Muscle of leg (tissue), 16 donors: ENCODE measurements at places on chromosomes 1 and 21. TPM values are rescaled to one million over a fixed set of nuclear protein-coding genes. Genes with fewer than 3 reads are reported as not detected.

Gene COL9A2
- total RNA-seq, result 2.6 TPM

Gene L1TD1
- 0.84 TPM for total RNA-seq

Gene CAMK2N1
- total RNA-seq, result 1.7 TPM

Gene LRRC38
- 11.9 TPM for total RNA-seq

Gene SPRR2B
- not detected for total RNA-seq

Gene OR10J1
- not detected for total RNA-seq

Gene CLCA1
- total RNA-seq, result not detected

Gene SYT6
- 0.40 TPM for total RNA-seq

- H3K36me3 ChIP-seq, result no peaks in the 10 kb centered on the region
- no peak overlapping the region for H3K4me3 ChIP-seq
- H3K27ac ChIP-seq, result no peak overlapping the region
- H3K27me3 ChIP-seq, result no peaks in the 10 kb centered on the region
- H3K4me1 ChIP-seq, result peaks cover 9% of the 10 kb centered on the region
Measured at GRCh38 chr1:64892576-64893573, 73.5 kb downstream of the JAK1 start.

GRCh38 chr1:11780380-11781147, 18.6 kb downstream of the C1orf167 start:
- no peak for DNase-seq
- H3K27ac ChIP-seq, result no peak overlapping the region
- no peak overlapping the region for H3K4me3 ChIP-seq
- H3K4me1 ChIP-seq, result peaks cover 13% of the 10 kb centered on the region
- no peaks in the 10 kb centered on the region for H3K27me3 ChIP-seq

DNA sequence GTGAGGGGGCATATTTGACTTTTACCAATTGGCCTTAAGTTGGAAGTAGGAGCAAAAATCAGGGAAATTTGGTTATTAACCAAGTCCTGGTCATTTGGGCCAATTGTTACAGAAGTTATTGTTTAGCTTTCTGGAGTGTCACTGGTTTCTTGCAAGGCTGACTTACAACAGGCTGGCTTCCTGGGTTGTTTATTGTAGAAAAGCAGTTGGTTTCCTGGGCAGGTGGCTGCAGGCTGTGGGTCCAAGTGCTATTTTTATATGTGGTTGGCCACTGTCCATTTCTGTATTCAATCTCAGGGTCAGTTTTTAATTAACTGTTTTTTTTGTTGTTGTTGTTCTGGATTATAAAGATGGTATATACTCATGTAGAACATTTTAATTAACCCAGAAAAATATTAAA, 174.1 kb downstream of the KCNJ6 start:
- no peaks in the 10 kb centered on the region for H3K27me3 ChIP-seq
- H3K4me1 ChIP-seq, result peaks cover 18% of the 10 kb centered on the region
- DNase-seq, result no peak

DNA sequence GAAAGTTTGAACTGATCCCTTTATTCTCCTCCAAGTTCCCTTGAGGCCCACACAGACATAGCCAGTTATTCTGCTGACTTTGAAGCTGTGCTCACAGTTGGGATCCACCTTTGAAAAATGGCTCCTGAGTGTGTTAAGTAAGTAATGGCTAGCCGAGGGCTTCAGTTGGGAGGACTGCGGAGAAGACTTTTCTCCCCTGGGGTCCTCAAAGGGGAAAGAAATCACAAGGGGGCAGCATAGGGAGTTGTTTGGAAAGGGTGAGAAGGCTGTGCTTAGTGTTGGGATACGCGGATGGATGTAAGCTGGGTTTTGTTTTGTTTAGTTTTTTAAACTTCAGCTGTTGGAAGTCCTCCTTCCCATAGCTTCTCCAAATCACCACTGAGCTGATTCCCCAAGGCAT, 8.3 kb downstream of the PGM1 start:
- no peak overlapping the region for H3K4me3 ChIP-seq
- DNase-seq, result no peak
- H3K36me3 ChIP-seq, result no peaks in the 10 kb centered on the region
- H3K27me3 ChIP-seq, result no peaks in the 10 kb centered on the region
- H3K4me1 ChIP-seq, result no peaks in the 10 kb centered on the region

DNA sequence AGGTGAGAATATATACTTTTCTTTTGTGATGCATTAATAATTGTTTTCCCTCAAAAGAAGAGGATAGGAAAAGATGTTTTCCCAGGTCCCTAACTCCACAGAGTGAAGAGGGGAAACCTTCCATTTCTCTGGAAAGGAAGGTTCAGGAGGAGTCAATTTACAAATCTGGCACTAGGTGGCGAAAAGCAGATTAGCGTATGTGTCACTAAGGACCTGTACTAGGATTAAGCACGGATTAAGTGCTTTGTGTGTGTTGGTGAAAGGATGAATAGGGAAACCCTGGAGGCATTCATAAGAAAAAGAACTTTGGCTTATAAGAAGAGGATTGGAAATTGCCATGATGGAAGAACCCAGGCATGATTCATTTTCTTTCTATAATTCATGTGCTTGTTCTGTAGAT, 410.1 kb upstream of the PLXNA2 start:
- no peak for DNase-seq
- H3K27me3 ChIP-seq, result no peaks in the 10 kb centered on the region
- H3K36me3 ChIP-seq, result no peaks in the 10 kb centered on the region

- peak overlapping the region; percentile 47 for H3K27ac ChIP-seq
- peaks cover 13% of the 10 kb centered on the region for H3K4me1 ChIP-seq
- H3K4me3 ChIP-seq, result no peak overlapping the region
- H3K36me3 ChIP-seq, result no peaks in the 10 kb centered on the region
- peak; percentile 23 for DNase-seq
- no peaks in the 10 kb centered on the region for H3K27me3 ChIP-seq
Measured at GRCh38 chr1:226453015-226453704, 45.3 kb upstream of the PARP1 start.

- H3K4me1 ChIP-seq, result no peaks in the 10 kb centered on the region
- H3K27ac ChIP-seq, result no peak overlapping the region
- no peaks in the 10 kb centered on the region for H3K27me3 ChIP-seq
- no peaks in the 10 kb centered on the region for H3K36me3 ChIP-seq
Measured at GRCh38 chr1:214976665-214977064, 105.9 kb upstream of the KCNK2 start.

GRCh38 chr21:45385549-45386050, 19.4 kb upstream of the COL18A1 start:
- no peak for DNase-seq
- no peaks in the 10 kb centered on the region for H3K36me3 ChIP-seq
- peaks cover 37% of the 10 kb centered on the region for H3K4me1 ChIP-seq
- H3K27ac ChIP-seq, result no peak overlapping the region

DNA sequence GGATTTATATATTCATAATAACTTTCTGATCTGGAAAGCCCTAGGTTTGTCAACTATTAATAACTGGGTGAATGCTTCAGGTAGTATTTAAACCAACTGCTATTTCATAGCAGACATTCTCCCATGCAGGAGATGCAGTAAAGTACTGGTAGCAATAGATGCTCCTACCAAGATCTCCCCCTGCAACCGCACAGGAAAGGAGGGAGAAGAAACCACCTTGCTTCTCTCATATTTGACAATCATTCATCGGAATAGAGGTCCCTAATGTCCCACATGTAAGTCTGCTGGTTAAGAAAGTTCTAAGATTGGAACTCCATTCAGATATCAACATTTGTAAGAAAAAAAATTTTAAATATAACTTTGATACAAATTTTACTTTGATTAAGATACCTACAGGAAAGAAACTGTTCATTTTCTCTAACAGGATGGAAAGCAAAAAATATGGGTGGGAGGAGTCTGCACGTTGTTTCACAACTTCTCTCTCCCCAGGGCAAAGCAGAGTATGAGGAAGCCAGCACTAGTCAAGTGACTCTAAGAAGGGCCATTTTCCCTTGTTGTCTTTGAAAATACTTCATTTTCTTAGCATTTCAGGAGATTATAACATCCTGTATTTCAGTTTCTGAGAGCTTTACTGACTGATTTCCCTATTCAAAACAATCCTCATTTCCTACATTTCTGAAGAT, at the start of gene PYHIN1:
PYHIN1 (plus strand) TSS at position 498 of the 683 bp plus-strand sequence. CDS start 5,359 bp downstream, outside the sequence.
- H3K27ac ChIP-seq, result no peak within 1 kb of the TSS
- H3K36me3 ChIP-seq, result no peaks in the 10 kb centered on the region
- no peak within 1 kb of the TSS for H3K4me3 ChIP-seq
- no peaks in the 10 kb centered on the region for H3K4me1 ChIP-seq
- peak; percentile 9 for DNase-seq

DNA sequence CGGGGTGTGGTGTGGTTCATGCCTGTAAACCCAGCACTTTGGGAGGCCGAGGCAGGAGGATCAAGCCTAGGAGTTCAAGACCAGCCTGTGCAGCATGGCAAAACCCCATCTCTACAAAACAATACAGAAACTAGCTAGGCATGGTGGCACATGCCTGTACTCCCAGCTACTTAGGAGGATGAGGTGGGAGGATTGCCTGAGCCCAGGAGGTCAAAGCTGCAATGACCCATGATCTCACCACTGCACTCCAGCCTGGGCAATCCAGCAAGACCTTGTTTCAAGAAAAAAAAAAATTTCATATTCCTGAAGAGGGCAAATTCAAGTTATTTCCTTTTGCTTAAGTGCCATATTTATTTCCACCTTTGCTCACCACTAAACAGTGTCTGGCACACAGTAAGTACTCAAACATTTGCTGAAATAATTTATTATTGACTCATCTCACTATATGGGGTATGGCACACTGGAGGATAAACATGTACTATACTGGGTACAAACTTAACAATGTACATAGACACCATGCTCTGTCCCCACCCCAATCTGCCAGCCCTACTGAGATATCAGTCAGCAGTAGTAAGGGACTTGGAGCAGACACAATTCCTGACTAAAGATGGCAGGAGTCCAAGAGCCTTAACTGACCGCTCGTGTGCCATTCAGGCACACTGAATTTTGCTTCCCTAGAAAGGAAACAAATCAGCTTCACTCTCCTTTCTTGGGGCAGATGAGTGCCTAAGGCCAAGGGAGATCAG, 15.5 kb downstream of the MEAF6 start:
- no peak overlapping the region for H3K27ac ChIP-seq
- no peaks in the 10 kb centered on the region for H3K4me1 ChIP-seq
- H3K36me3 ChIP-seq, result peaks cover 20% of the 10 kb centered on the region
- no peak overlapping the region for H3K4me3 ChIP-seq

DNA sequence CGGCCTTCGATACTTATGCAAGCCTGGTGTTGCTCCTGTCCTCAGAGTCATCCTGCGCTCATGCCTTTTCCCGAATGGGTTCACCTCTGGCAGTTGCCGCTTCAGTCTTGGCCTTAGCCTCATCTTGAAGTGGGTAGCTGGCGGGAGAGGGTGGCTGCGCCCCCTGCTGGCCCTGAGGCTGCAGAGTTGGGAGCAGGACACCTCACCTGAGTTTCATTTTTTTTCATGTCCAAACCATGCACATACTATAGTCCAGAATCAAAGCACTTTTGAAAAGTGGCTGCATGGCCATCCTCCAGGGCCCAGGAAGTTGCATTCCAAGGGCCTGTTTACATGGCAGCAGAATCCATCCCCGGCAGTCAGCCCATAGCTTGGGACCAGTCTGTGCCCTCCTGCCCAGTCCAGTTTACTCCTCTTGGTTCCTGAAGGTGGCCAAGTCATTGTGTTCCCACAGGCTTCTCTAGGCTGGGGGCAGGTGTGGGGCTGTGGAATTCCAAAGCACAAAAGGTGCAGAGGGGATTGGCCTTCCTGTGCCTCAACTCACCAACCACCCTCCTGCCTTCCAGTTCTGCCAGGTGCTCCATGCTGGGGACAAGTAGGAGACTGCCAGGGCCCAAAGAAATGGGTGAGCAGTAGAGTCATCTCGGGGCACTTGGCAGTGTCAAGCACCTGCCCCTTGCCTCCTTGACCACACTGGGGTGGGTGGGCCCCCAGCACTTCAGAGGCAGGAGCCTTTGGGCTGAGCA, 44.0 kb downstream of the YARS1 start:
- peak overlapping the region; percentile 74 for H3K27ac ChIP-seq
- no peaks in the 10 kb centered on the region for H3K27me3 ChIP-seq
- peaks cover 54% of the 10 kb centered on the region for H3K36me3 ChIP-seq
- peak; percentile 80 for DNase-seq

DNA sequence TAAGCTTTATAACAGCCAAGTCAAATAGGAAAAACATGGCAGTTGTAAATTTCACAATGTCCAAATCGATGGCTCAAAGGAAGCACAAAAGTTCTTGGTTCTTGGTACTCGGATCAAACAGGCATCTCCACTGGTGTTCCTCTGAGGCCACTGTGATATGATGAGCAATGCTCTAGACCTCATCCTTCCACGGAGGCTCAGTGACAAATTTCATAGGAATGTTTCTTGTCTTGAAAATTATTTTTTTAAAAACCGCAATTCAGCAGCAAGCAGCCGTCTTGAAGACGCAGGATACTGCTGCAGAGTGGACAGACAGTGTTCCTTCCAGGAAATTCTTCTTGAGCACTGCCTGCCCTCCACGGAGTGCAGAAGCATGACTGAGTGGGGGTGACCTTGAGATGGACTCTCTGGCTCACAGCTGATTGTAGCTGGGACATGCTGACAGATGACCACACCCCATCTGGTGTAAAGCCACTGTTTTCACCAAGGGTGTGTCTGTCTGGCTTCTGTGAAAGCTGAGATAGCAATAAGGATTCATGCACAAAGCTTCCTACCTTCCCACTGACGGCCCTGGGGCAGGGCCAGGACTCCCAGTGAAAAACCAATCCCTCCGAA, 61.9 kb downstream of the TIAM1 start:
- no peak overlapping the region for H3K27ac ChIP-seq
- H3K4me3 ChIP-seq, result no peak overlapping the region
- peaks cover 6% of the 10 kb centered on the region for H3K4me1 ChIP-seq
- no peaks in the 10 kb centered on the region for H3K36me3 ChIP-seq
- no peaks in the 10 kb centered on the region for H3K27me3 ChIP-seq
- peak; percentile 24 for DNase-seq

GRCh38 chr1:156379420-156380165, 10.6 kb downstream of the RHBG start:
- no peak for DNase-seq
- peaks cover 3% of the 10 kb centered on the region for H3K27me3 ChIP-seq
- no peaks in the 10 kb centered on the region for H3K4me1 ChIP-seq
- no peak overlapping the region for H3K27ac ChIP-seq

GRCh38 chr1:214264196-214264595, 16.8 kb upstream of the SMYD2 start:
- no peak overlapping the region for H3K27ac ChIP-seq
- peaks cover 2% of the 10 kb centered on the region for H3K27me3 ChIP-seq

GRCh38 chr1:9262096-9262986, 27.8 kb downstream of the H6PD start:
- H3K4me1 ChIP-seq, result peaks cover 2% of the 10 kb centered on the region
- no peak overlapping the region for H3K4me3 ChIP-seq
- no peak overlapping the region for H3K27ac ChIP-seq

- H3K4me3 ChIP-seq, result no peak overlapping the region
- H3K4me1 ChIP-seq, result no peaks in the 10 kb centered on the region
- H3K27ac ChIP-seq, result no peak overlapping the region
Measured at GRCh38 chr1:165075725-165076370, 280.7 kb downstream of the LMX1A start.

DNA sequence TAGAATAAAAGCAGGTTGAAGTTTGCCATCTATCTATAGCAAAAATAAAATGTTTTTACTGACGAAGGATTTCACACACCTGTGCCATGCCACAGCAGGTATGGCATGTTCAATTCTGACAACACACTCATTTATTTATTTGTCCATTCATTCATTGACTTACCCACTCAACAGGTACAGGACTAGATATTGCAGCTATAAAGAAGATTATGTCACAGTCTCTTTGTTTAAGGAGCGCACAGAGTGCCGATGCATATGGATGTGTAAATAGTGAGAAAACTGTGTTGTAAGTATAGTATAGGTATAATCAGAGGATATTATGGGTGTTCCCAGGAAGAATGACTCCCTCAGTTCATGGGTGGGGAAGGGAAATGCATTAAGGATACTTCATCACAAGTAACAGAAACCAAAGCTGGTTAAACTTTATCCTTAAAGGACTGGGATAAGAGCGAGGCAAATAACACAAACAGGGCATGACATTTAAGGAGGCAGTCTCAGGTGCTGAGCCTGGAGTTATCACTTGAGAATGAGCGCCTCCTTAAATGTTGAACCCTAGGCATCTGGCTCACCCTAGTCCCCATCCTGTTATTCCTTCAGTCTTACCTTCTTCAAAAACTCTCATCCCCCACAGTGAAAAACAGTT, 7.9 kb upstream of the ZRANB2 start:
- H3K4me3 ChIP-seq, result no peak overlapping the region
- no peaks in the 10 kb centered on the region for H3K36me3 ChIP-seq
- DNase-seq, result no peak
